GM12892 (cell line): ENCODE measurements at places on chromosomes 12 and 14.

- no peak for DNase-seq
Measured at GRCh38 chr12:49932023-49932422, 18.5 kb upstream of the AQP2 start.

DNA sequence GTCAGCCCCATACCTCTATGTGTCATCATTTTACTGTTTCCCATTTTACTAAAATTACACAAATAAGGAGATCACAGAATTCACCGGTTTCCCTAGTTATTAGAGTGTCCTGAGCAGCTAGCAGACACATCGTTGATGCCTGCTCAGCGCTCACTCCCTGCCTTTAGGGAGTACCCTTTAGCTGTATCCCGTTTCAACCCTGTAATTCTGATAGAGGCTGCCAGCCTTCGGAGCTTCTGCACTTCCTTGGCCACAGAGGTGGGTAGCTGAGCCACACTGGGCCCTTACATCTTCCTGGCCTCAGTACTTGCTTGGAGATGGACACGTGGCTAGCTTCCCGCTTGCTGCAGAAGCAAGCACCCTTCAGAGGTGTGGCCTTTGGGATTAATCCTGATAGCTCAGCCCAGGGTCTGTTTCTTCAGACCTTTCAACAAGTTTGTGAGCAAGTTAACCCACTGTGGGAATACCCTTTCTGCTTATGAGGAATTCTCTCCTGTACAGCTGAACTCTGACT lies 14.3 kb upstream of the FBXW8 start:
- DNase-seq: no peak

- DNase-seq: no peak
Measured at GRCh38 chr14:54342806-54343205, 54.0 kb upstream of the CDKN3 start.

GRCh38 chr14:78631551-78631950 lies 461.4 kb downstream of the NRXN3 start:
- DNase-seq: no peak

- DNase-seq: no peak
Measured at GRCh38 chr12:47740606-47741339, 15.5 kb upstream of the ENDOU start.

GRCh38 chr14:68563251-68564131 lies 229.4 kb downstream of the ZFP36L1 start:
- DNase-seq: no peak

DNA sequence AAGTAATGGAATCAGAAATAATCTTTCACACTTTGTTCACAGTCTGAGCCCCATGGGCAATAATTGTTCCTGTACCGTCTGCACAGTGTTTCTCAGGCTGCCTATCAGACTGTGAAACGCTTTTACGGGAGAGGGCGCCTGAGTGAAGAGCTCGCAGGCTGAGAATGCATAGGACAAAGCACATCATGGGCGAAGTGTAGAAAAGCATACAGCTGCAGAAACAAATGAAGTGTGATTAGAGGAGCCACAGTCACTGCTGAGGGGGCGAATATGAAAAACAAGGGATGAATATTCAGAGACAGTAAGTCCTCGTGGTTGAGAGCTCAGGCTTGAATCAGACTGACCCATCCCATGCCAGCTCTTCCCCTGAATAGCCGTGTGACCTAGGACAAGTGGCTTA lies 438.4 kb upstream of the DCN start:
- DNase-seq: no peak

GRCh38 chr12:76872415-76872814 lies 6.4 kb downstream of the CSRP2 start:
- no peak for DNase-seq

- DNase-seq: no peak
Measured at GRCh38 chr12:92987362-92987761, 58.3 kb upstream of the EEA1 start.
